Keratinocyte (primary cell): ENCODE measurements at places on chromosomes 4 and X.

- no peak for DNase-seq
Measured at GRCh38 chr4:151331276-151332042, 6.1 kb upstream of the SH3D19 start.

GRCh38 chr4:113524096-113524495 is 237.4 kb downstream of the CAMK2D start:
- no peak for DNase-seq

GRCh38 chr4:101102114-101102742 is 245.1 kb downstream of the PPP3CA start:
- DNase-seq: no peak

DNA sequence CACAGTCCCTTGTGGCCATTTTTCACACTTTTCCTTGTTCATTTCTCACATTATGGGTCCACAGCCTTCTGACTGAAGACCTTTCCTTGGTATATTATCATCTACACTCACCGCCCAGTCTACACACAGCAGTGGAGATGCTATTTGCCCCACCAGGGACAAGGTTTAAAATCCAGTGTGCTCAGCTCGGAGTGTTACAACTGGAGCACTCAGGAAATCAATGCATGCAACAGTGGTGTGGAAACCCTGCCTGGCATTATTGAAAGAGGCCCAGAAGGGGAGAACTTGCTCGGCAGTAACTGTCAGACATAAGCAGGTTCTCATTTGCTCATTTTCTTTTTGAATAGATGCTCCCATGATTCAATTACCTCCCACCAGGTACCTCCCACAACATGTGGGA is 340.9 kb downstream of the DHRSX start:
- DNase-seq: no peak

DNA sequence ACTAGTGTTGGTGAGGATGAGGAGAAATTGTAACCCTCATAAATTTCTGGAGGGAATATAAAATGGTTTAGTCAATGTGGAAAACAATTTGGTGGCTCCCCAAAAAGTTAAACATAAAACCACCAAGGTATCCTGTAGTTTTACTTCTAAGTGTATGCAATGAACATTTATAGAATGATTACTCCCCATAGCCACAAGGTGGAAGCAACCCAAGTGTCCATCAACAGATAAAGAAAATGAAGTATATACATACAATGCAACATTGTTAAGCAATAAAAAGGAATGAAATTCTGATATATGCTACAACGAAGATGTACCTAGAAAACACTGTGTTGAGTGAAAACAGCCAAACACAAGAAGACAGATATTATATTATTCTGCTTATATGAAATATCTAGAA is 569.1 kb upstream of the GRID2 start:
- no peak for DNase-seq

DNA sequence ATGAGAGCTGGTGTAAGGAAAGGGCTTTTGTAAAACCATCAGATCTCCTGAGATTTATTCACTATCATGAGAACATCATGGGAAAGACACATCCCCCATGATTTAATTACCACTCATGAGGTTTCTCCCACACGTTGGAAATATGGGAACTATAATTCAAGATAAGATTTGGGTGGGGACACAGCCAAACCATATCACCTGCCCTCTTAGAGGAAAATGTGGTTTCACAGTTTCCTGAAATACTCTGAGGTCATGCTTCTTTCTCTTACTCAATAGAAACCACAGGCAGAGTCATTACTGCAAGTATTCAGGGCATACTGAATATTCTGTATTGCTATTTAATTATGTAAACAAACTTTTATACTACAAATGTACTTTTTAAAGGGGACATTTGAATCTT is 1453.3 kb downstream of the PCDH18 start:
- DNase-seq: no peak

- no peak for DNase-seq
Measured at GRCh38 chr4:87872028-87872427, 39.3 kb downstream of the MEPE start.

GRCh38 chr4:87840149-87840548 is 7.4 kb downstream of the MEPE start:
- no peak for DNase-seq

GRCh38 chr4:85448906-85449890 is 25.8 kb upstream of the ARHGAP24 start:
- no peak for DNase-seq
